ENCODE measurements at places on chromosomes 16 and 17.

- DNase-seq = peak; percentile 97
Measured at GRCh38 chr17:59846394-59847165, 46.2 kb downstream of the TUBD1 start.

DNA sequence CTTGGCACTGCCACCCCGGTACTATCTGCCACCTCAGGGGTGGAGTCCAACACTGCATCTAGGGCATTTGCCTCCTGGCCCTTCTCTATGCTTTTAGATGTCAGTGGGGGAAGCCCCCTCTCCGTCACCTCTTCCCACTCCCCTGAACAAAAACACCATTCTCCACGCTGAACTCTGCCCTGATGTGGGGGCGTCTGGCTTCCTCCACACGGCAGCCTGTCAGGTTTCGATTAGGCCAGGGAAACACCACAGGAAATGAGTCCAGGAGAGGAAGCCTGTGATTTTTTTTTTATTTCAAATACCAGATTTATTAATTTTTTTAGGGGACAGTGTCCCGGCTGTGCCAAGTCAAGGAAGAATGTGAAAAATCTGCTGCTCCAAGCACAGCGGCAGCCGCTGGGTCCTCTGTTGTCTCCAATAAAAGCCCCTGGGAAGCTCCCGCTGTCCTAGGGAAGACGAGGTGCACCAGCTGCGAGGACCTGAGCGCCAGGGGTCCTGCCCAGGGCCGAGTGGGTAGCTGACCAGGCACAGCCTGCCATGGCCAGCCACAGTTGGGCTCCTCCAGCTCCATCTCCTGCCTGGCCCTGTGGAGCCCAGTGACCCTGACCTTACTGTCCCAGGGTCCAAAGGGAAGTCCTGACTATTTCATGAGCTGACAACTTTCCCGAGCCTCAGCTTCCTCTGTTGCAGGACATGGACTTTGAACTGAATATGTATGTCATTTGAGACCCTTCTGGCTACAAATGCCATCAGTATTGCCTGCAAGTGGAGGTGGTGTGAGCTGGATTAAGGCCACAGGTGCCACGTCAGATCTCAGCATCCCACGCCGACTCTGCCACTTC lies 336.7 kb downstream of the FOXL1 start:
- DNase-seq = no peak

GRCh38 chr16:13856398-13856797 lies 63.6 kb upstream of the ERCC4 start:
- no peak for DNase-seq

GRCh38 chr17:82030470-82031302 lies 792 bp upstream of the RAC3 start:
- DNase-seq = peak; percentile 13

- DNase-seq = no peak
Measured at GRCh38 chr16:54270711-54271110, 15.9 kb downstream of the IRX3 start.

DNA sequence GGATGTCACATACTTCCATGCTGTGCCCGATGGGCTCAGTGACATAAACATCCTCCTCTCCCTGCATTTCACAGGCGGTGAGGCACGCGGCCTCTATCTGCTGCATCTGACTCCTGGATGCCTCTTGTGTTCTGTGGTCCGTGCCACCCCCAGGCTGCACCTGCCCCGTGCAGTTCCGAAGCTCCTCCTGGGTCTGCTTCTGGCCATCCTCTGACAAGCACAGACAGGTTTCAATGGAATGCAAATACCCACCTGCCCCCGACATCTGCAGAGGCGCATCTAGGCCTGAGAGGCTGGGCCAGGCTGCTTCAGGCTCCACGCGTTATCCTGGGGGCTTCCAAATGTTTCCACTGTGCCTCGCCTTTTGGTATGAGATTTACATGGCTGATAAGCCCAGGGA lies 46.3 kb upstream of the DNAH17 start:
- DNase-seq = no peak

Data from epithelial cell of proximal tubule (primary cell).